ENCODE measurements at places on chromosomes 3 and 15.
A peak's percentile ranks its signal among the peaks of the same experiment; 100 is the strongest.

GRCh38 chr15:24678485-24678884 lies 2.9 kb downstream of the NPAP1 start:
- no peak for DNase-seq

DNA sequence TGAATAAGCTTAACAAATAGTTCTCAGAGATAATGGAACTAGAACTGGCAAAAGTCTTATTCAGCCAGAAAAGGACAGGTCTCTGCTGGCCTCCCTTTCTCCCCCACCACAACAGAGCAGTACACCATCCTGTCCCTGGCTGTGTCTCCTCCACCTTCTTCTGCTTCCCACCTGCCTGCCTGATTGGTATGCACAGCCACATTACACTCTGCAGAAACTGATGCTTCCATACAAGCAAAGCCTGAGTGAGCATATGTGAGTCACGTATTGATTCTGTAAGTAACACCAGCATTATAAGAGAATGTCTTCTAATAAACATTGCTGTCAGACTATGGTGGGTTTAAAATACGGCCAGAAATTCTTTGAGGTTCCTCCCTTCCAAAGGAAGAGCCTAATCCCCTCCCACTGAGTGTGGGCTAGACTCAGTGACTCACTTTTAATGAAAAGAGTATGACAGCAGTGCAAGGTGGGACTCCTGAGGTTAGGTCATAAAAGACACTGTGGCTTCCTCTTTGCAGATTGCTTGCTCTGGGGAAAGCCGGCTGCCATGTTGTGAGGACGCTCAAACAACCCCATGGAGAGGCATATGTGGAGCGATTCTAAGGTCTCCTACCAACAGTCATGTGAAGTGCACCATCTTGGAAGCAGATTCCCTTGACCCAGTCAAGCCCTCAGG lies 44.4 kb downstream of the ANXA2 start:
- peak; percentile 74 for DNase-seq

DNA sequence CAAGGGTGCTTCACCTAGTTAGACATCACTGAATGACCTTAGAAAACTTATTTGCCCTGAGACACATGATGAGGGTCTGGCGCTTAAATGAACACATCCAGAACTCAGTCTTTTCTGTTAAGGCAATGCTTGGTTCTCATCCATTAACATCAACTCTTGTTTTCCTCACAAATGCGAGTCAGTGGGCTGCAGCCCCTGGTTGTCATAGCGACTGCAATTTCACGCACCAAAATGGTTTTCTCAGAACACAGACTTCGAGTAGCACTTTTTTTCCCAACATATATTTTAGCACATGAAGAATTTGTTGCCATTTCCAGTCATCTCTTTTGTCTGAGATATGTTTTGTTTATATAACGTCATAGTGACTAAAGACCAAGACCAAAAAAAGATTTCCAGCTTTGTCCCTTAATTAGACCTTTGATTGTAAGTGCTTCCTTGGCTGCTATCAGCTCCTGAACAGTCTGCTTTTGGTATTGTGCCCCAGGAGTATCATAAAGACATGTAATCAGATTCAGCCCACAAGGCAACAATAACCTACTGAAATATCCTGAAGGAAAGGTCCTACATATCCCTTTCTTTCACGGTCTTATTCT lies 68.5 kb downstream of the GPR176 start:
- DNase-seq = peak; percentile 57

DNA sequence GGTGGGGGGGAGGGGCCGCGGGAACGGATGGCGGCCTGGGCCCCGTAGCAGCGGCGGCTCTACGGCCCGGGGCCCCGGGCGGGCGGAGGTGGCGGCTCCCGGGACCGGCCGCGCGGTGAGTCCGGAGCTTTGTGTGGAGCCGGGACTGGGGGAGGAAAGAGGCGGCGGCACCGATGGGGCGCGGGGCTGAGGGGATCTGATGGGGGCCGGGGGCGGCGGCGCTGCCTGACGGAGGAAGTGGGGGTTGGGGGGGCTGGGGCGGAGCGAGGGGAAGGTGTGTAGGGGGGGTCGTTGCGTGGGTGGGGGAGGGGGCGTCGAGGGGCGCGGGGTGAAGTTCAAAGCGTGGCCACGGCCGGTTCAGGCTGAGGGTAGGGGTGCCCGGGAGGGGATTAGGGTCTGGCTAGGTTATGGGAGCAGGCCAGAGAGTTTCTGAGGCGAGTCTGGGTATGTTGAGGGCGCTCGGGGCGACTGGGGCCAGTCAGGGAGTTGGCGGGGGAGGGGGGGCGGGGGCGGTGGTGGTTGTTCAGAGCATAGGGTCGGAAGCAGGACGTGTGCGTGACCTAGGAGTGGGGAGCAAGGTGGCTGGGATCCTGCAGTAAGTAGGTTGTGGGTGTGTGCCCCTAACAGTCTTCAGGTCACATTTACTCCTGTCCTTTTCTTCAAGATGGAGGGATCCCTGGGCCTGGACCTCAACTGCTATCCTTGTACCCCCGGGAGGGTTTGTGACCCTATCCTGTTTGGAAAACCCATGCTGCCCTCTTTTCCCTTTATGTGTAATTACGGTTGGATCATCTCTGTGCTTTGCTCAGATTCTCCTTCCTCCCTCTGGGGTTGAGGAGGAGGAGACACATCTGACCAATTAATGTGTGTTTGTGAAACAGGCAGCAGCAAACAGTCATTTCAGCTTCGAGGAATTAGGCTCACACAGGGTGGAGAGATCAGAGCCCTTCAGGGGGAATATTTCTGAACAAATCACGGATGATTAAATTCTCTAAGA lies 644 bp downstream of the ZNF609 start:
- peak; percentile 85 for DNase-seq

DNA sequence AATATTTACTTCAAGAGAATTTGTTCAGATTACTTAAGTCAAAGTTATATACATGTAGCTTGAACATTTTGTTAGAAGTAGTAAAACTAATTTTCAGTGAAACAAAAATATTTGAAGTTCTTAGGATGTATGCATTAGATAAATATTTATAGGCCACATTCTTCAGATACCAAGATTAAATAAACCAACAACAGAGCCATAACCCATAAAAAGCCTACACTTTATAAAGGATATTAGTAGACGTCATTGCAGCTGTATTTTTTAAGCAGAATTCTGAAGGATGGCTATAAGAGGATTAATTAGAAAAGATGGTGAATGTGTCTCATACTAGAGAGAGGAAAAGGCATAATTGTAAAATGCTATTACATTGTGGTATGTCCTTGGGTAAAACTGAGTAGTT lies 449.7 kb upstream of the ALCAM start:
- DNase-seq = peak; percentile 37

GRCh38 chr3:31522152-31522551 lies 10.6 kb upstream of the STT3B start:
- no peak for DNase-seq

DNA sequence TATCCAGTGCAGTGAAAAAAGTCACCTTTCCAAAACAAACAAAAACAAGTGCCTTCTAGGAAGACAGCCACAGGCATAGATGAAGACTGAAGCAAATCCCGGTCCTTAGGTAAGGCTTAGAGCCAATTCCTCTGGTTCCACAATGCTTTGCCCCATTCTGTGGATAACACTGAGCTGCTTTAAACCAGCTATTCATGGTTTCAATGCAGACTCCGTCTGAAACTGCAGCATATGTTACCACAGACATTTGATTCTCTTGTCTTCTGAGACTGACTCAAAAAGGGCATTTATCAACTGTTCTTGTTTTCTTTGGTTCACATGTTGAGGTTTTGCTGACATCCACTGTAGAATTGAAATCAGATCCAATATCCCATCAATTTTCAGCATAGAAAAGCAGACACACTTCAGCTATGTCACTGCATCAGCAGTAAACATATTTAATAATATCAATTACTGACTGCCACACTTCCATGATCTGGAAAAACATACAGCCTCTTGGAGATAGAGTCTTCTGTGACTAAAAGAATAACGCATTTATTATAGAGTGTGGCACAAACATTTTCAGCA lies 659.3 kb downstream of the ROBO2 start:
- no peak for DNase-seq

GRCh38 chr3:64647825-64648224 lies 40.0 kb downstream of the ADAMTS9 start:
- no peak for DNase-seq

- DNase-seq = no peak
Measured at GRCh38 chr3:167091226-167091625, 288.9 kb downstream of the ZBBX start.

GRCh38 chr15:41870689-41871081 lies 23.2 kb downstream of the SPTBN5 start:
- peak; percentile 80 for DNase-seq

DNA sequence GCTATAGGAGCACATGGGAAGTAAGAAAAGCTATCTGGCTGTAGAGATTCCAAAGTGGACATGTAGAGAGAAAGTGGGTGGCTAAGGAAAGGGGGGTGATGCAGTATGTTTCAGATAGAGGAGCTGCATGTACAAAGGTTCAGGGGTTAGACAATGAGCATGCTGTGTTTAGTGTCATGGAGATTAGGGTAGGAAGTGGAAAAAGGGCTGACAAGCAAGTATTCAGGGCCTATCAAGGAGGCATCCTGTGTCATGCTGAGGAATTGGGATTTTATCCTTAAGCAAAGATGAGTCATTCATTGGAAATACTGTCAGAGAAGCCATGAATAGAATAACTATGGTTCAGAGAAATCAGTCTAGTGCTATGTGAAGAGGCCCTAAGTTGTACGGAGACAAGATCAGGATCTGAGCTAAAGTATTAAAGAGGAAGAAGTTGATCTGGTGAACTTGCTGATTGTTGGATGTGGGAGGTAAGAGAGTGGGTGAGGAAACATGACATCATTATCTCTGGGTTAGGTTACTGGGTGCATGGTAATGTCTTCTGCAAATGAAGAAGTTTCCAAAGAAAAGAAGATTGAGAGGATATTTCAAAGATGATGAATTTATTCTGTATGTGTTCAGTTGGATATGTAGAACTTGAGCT lies 176.7 kb upstream of the GOLIM4 start:
- no peak for DNase-seq

- DNase-seq = no peak
Measured at GRCh38 chr3:121604759-121605158, 11.6 kb downstream of the FBXO40 start.

- DNase-seq = no peak
Measured at GRCh38 chr3:155053756-155054155, 26.4 kb upstream of the MME start.

GRCh38 chr15:83733206-83733605 lies 79.3 kb downstream of the ADAMTSL3 start:
- peak; percentile 9 for DNase-seq

DNA sequence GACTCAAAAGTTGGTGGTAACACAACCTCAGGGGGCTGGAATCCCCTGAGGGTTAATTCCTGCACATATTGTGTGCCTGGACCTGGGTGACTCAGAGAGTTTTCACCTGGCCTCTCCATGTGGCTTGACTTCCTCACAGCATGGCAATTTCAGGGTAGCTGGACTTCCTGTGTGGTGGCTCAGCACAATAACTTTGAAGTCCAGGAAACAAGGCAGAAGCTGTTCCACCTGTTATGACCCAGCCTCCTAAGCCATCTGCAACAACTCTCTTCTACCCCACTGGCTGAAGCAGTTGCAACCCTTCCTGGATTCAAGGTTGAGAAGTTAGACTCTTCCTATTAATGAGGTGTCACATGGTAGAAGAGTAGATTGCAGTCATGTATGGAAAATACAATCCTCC lies 58.4 kb downstream of the EDEM1 start:
- DNase-seq = no peak

DNA sequence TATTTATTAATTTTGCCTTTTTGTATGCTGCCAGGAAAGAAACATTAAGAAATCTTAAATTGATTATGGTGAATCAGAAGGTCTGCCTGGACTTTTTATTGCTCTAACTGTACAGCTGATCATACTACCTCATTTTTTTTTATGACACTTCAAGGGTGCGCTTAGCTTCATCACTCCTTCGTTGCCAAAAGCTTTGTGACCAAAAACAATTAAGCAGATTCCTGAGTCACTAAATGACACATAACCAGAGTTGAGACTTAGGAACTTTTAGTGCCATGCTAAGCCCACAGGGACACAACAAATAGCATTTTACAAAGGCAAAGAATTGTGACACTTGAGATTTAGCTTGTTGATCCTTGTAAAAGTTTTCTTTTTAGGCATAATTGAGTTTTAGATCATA lies 4.9 kb downstream of the ADIPOQ start:
- DNase-seq = no peak

GRCh38 chr15:31556494-31557150 lies 230.0 kb downstream of the KLF13 start:
- DNase-seq = no peak

DNA sequence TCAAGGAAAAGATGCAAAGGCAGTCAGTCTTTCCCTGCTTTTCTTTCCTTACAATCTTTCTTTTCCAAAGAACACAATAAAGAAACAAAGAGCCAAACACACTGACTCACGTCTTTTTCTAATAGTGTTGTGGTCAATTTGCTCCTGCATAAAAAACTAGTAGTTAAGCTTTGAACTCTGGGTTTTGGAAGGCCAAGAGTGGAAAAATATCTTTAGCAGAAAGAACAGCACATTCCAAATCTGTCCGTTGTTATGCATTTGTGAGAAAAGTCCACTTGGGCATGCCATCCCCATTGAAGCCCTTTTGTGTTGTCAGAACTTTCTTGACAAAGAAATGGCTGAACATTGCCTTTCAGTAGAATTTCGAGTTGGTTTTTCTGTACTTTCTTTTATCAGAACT lies 18.2 kb downstream of the COL8A1 start:
- DNase-seq = peak; percentile 38

DNA sequence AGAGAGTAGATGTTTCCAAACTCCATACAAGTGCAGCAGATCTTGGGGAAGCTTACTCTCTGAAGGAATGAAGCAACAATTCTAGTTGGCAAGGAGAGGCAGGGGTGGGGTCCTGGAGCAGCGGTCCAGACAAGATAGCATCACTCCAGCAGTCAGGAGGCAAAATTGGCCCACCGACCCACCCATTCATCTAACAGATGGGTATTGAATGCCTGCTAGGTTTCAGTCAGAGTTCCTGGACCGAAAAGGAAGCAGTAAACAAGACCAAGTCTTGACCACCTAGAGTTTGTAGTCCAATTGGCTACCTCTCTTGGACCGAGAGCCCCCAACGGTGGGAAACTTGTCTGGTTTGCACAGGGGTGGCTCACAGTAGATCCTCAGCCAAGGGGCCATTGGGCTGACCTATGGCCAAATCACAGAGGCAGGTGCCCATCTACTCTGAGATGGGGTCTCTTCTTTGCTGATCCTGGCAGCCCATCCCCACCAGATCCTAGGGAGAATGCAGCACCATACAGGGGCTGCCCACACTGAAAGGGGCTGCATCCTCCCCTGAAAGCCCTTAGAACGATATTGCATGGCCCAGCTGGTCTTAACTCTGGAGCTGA lies 74.3 kb downstream of the CORO2B start:
- DNase-seq = no peak
